ENCODE measurements at places on chromosomes 16 and 17.

DNA sequence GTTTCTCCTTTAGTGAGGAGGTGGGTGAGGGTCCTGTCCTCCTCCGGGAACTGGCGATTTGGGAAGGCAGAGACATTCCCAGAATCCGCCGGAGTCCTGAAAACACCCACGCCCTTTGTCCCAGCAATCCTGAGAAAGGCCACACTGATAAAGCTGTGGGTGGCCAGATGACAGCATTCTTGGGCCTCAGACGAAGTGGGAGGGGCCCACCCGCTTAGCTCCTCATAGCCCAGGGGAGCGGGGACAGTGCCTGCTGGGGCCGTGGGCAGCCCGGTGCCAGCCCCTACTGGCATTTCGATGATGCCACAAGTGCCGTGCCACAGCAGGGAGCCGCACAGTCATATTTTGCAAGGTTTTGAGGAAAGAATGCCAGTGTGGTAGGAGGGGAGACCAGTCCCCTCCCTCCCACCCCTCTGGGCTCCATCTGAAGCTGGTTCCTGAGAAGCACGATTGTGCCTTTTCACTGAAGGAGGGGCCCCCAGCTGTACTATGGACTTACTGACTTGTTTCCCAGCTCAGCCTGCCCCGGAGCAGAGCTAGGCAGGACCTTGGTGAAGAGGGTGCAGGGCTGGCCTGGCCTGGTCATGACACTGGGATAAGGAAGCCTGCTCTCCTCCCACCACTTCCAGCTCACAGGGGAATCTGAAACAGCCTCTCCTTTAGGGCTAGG lies 20.9 kb upstream of the MPRIP start:
- DNase-seq = peak; percentile 35

DNA sequence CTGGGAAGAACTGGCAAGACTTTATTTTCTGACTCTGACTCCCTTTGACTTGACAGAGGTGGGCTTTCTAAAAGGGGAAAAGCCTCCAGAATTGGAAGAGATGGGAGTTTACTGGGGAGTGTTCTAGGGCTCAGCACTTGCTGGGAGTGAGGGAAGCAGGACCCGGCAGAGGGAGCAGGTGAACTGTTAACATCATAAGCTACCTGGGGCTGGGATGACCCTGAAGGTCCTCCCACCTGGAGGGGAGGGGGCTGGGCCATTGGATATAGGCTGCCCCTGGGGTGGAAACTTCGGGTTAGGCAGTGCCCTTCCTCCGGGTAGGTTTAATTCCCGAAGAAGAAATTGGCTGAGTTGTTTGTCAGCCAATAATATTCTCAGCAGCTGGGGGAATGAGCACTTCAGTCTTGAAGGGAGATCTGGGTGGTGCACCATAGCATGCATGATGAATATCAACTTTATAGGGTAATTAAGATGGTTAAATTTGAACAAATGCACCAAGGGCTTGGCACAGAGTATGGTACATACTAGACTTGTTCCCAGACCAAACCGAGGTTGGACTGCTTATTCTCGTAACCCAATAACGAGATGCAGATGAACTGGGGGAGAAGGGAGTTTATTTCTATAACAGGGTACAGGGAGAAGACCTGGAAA lies 337.0 kb downstream of the HAPSTR1 start:
- DNase-seq = no peak

GRCh38 chr16:88299751-88300462 lies 82.9 kb upstream of the ZNF469 start:
- no peak for DNase-seq

- peak; percentile 56 for DNase-seq
These were observed 5.6 kb downstream of the CASKIN2 start for GRCh38 chr17:75509528-75510258.

DNA sequence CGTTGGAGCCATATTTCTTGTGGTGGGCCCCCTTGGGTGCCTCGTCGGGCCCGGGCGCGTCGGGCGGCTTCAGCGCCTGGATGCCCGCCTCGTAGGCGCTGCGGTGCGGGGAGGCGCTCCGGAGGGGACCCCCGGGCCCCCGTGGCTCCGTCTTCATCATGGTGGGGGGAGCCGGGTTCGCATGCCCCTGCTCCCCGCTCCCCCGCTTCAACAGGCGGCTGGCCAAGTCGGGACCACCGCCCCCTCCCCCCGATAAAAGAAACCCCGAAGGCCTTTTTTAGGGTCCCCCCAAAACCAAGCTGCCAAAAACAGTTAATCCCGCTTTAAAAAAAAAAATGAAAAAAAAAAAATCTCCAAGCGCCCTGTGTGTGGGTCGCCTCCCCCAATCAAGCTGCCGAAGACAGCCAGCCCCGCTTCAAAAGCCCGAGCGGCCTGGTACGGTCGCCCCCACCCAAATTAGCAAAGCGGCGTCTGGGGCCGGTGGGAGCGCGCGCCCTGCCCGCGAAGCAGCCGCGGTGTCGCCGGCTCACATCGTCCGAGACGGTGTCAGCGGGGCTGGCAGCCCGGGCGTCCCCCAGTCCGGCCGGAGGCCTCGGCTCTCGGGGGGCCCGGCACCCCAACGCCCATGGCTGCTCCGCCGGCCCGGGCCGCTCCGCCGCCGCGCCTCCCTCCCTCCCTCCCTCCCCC lies at the start of gene PPP1R9B:
Gene PPP1R9B, minus strand, starts transcription at position 324 of the 687 bp plus-strand sequence. Its CDS starts 164 bp downstream, at position 160.
- DNase-seq = no peak
